Stimulated activated CD8-positive, alpha-beta memory T cell treated with anti-CD3 and anti-CD28 coated beads, Interleukin-7, amount 100 ng/mL, for 1 hour (primary cell): ENCODE measurements at places on chromosomes 3 and 15.

DNA sequence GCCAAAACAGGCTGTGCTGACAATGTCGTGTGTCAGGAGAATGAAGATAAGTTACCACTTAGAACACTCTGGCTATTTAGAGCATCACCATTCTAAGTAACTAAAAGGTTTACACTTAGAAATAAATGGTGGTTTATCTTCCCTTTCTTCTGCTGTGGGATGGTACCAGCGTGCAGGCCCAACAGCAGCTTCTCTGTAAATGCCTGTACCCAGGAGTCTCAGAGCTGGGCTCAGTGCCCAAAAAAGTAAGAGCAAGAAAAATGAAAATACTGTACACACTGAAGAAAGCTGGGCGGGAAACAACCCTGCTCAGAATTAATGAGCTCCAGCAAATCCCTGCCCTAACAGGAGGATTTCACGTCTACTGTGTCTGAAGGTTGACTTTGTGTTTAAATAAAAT, 206.5 kb downstream of the MFSD1 start:
- no peak for DNase-seq

DNA sequence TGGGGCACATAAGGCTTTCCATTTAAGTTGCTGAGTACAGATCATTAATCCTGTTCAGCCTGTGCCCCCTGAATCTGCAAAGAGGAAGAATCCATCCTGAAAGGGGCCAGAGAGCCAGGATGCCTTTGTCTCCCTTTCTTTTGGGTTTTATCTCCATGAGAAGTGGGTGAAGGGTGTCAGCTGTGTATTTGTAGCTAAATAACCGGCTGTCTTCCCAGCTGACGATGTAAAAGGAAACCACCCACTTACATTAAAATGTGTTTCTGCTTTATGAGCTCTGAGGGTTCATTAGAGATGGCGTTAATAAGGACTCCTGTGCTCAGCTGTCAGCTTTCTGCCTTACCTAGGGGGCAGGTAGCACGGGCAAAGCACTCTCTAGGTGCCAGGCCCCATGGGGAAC, 83.4 kb downstream of the SLCO3A1 start:
- no peak for DNase-seq

- DNase-seq, result no peak
Observed at GRCh38 chr3:112365636-112366035, 32.7 kb downstream of the CD200 start.

DNA sequence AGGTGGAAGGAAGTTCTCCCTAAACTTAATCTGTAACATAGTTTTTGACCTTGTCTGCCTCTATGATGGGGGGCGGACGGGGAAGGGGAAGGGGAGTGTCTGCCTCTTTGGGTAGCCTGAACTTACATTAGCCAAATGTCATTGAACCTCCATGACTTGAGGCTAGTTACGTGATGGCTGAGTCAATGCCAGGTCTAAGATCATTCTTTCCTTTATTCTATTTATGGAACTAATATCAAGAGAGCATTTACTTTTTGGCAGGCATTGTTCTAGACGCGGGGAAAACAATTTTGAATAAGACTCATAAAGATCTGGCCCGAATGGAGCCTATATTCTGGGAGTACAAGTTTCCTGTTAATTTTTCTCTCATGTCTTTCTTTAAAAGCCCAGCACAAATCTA, 340.7 kb upstream of the C2CD4B start:
- no peak for DNase-seq
